Liver (tissue), 10 donors: ENCODE measurements at places on chromosomes 2 and 18. TPM values are rescaled to one million over a fixed set of nuclear protein-coding genes. Genes with fewer than 3 reads are reported as not detected.
A peak's percentile ranks its signal among the peaks of the same experiment; 100 is the strongest.

GRCh38 chr2:215906458-215906857, 106.9 kb downstream of the MREG start:
- DNase-seq = no peak
- no peak overlapping the region for H3K4me3 ChIP-seq
- H3K36me3 ChIP-seq = no peaks in the 10 kb centered on the region
- H3K4me1 ChIP-seq = no peaks in the 10 kb centered on the region

DNA sequence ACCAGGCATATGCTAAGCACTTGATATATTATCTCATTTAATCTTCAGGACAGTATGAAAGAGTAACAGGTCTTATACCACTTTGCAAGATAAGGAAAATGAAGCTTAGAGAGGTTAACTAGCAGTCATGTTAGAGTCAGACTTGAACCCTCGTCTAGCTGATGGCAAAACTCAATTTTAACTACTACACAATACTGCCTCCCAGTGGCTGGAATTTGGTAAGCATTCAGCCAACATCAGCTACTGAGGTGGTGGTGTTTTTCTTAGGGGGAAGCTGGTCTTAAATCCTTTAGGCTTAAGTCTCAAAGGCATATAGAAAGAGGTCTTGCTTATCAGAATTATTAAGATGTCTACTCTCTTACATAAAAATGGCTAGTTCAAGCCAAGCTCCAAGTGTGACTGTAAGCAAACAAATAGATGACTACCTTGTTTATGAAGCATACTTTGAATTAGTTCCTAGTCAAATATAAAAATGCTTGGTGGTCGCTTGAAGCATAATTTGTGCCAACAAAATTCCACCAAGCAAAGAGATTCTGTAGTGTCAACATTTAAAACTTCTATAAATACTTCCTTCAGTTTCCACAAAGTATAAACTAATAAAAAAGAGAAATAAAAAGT, 325.4 kb upstream of the FIGN start:
- DNase-seq = peak; percentile 37
- H3K4me1 ChIP-seq = no peaks in the 10 kb centered on the region
- no peak overlapping the region for H3K27ac ChIP-seq
- no peak overlapping the region for H3K4me3 ChIP-seq
- no peaks in the 10 kb centered on the region for H3K27me3 ChIP-seq

PAX3 gene
- polyA plus RNA-seq = not detected

DNA sequence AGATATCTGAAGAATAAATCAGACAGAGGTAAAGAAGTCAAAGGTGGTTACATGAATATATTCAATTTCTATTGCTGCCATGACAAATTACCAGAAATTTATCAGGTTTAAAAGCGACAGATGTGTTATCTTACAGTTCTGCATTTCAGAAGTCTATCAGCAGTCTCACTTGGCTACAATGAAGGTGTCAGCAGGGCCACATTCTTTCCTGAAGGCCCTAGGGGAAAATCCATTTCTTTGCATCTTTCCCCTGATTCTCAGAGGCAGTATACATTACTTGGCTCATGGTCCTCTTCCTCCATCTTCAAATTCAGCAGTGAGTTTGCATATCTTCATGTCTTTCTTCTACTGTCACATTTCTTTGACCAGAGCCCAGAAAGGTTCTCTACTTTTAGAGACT, 145.8 kb upstream of the GULP1 start:
- H3K4me1 ChIP-seq = no peaks in the 10 kb centered on the region
- no peak for DNase-seq
- no peaks in the 10 kb centered on the region for H3K27me3 ChIP-seq

DNA sequence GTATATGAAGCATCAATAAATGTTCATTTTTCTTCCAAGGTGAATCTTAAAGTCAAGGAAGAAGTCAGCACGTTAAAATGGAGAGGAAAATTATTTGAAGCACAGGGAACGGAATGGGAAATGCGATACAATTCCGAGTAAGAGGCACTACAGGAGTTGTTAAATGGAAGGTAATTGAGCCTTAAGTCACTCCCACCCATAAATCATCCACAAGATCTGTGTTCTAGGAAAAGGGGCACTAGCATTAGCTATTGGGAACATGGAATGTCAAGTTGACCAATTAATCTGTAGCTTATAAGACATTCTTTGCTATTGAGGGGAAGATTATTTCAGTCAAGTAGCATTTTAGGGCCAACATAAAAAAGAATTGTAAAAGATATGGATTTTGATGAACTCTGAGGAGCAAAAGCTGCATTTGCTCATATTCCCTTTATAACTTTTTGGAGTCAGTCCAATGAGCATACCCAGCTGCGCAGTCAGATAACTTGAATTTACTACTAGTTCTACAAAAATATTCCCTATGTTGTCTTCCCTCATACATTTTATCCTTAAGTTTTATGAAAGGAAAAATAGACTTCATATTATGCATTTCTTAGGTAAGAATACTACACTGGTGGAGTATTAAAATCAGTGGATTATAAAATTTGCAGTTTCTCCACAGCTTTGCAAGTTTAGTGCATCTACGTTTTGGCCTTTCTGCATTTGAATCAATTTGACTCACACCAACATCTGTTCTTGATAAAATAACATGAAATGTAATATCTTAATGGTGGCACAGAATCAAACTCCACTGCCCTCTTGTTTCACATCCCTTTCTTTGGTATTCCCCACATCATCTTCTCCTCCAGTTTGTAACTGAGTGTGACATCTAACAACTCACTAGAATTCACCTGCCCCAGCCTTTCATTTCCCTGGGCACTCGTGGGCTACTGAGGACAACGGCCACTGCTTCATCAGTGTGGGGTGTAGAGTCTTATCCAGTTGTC, 95.6 kb downstream of the SP3 start:
- no peak overlapping the region for H3K4me3 ChIP-seq
- no peak overlapping the region for H3K27ac ChIP-seq
- no peaks in the 10 kb centered on the region for H3K36me3 ChIP-seq
- DNase-seq = no peak
- H3K4me1 ChIP-seq = no peaks in the 10 kb centered on the region
- no peaks in the 10 kb centered on the region for H3K27me3 ChIP-seq

GRCh38 chr2:191366199-191366598, 121.0 kb downstream of the MYO1B start:
- H3K4me3 ChIP-seq = no peak overlapping the region
- peaks cover 76% of the 10 kb centered on the region for H3K36me3 ChIP-seq
- DNase-seq = no peak
- no peaks in the 10 kb centered on the region for H3K4me1 ChIP-seq

DNA sequence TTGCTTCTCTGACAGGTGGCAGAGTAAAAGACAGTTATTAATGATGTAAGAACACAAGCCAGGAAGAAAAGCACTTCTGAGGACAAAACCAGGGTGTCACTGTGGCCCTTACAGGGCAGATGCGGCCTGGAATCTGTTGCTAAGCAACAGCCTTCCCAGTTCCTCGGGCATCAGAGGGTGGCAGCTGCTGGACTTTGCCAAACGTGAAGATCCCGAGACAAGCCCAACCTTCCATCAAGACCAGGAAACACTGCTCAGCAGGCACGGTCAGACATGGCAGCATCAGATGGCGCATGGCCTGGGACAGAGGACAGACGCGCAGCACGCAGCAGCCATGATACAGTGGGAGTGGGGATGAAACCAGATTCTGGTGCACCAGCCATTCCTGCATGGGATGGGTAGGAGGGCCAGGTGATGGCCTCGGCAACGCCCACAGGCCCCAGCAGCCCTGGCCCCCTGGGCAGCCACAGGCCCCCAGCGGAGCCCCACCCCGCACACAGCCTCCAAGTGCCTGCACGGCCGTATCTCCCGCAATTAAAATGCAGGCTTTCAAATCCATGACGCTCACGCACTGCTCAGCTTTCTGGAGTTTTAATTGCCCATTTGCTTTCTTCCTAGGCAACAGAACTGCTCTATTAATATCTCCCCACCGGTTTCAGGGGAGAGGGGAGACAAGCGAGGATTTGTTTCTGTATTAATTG, 89.0 kb downstream of the EIPR1 start:
- no peak overlapping the region for H3K27ac ChIP-seq
- DNase-seq = no peak
- no peaks in the 10 kb centered on the region for H3K36me3 ChIP-seq
- no peaks in the 10 kb centered on the region for H3K27me3 ChIP-seq

DNA sequence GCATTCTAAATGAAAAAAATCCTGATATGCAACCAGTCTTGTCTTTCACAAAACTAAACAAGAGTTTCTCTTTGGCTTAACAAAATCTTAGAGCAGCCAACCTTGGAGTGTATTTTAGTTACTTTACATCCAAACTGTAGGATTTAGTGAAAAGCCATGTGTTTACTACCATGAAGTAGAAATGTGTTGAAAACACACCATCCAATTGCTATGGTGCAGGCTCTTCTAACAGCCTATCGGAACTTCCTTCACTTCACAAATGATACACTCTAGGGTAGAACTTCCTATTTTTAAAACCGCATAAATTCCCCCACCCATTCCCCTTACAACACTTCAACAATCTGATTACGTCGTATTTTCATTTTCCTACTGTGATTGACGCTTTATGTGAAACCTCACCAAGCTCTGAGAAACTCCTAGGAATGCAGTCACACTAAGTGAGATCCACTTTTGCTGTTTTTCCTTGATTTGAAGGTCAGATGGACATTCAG, 74.4 kb upstream of the MAP4K4 start:
- H3K4me1 ChIP-seq = no peaks in the 10 kb centered on the region
- H3K27me3 ChIP-seq = no peaks in the 10 kb centered on the region
- no peak for DNase-seq
- H3K36me3 ChIP-seq = no peaks in the 10 kb centered on the region

CELF4 gene
- 0.21 TPM for polyA plus RNA-seq

- H3K27ac ChIP-seq = no peak overlapping the region
- peaks cover 25% of the 10 kb centered on the region for H3K36me3 ChIP-seq
- no peak for DNase-seq
- no peaks in the 10 kb centered on the region for H3K27me3 ChIP-seq
Measured at GRCh38 chr2:6845312-6845711, 20.4 kb downstream of the CMPK2 start.

ACOXL gene
- polyA plus RNA-seq = 0.07 TPM

ERMN gene
- not detected for polyA plus RNA-seq

DNA sequence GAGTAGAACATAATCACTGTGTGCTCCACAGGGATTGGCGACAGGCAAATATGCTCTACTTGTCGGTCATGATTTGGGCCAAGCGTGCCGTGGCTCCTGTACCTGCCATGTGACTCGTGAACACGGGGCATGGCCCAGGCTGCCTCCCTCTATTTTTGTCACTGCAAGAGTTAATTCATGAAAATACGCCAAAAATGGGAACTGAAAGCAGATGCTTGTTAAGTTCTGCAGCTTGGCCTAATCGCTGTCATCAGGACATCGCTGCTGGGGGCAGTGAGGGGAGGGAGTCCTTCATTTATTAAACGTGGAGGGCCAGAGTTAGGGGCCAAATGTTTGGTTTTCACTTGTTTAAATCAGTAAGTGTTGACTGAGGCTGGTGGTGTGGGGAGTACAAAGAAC, 177.8 kb downstream of the BCL2 start:
- no peaks in the 10 kb centered on the region for H3K36me3 ChIP-seq
- no peak overlapping the region for H3K4me3 ChIP-seq
- no peak overlapping the region for H3K27ac ChIP-seq
- DNase-seq = no peak
- H3K27me3 ChIP-seq = no peaks in the 10 kb centered on the region

AP1S3 gene
- polyA plus RNA-seq = 1.5 TPM

VWC2L gene
- polyA plus RNA-seq = not detected
